ENCODE measurements at places on chromosomes 13 and 19.

DNA sequence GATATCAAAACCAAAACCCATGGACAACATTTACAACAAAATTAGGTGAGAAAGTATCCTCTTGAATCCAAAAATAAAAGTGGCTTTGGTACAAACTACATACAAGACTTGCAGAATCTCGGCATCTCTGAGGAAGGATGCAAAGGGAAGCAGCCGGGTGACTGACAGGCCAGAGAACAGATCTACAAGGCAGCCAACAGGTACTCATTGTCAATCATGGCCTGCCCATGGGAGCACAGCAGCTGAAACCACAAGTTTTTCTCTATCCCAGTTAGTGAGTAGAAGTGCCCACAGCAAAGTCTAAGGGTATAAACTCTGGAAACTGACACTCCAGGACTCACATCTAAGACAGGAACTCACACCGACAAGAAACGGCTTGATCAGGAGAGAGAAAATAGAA lies 74.5 kb downstream of the TBC1D4 start:
- no peak for DNase-seq

GRCh38 chr19:18420930-18421329 lies 1.7 kb downstream of the SSBP4 start:
- no peak for DNase-seq

DNA sequence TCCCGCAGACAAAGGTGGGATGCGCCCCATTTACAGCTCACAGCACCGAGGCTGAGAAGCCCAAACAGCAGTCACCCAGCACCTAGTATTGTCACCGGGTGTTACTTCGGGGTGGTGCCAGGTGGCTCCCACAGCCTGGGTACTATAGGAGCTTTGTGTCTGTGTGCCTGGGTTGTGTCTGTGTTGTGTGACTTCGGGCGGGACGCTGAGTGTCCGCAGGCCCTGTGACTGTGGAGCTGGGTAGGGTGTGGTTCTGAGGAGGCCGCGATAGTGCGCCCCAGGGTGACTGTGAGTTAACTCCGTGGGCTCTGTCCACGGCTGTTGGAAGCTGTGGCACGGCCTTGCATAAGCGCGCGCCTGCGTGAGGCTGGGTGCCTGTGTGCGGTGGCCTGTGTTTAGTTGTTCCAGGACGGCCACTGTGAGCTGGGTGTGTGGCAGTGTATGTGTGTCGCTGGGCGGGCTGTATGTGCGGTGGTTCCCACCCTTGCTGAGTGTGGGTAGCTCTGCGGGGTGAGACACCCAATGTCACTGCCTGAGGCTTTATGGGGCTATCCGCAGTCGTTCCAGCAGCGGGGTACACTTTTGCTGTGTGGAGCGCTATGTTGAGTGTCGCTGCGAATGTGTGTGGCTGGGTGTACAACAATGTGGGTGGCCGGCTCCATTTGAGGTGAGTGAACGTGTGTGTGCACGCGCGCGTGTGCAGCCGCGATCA lies 559 bp upstream of the SSBP4 start:
- DNase-seq, result peak; percentile 79

DNA sequence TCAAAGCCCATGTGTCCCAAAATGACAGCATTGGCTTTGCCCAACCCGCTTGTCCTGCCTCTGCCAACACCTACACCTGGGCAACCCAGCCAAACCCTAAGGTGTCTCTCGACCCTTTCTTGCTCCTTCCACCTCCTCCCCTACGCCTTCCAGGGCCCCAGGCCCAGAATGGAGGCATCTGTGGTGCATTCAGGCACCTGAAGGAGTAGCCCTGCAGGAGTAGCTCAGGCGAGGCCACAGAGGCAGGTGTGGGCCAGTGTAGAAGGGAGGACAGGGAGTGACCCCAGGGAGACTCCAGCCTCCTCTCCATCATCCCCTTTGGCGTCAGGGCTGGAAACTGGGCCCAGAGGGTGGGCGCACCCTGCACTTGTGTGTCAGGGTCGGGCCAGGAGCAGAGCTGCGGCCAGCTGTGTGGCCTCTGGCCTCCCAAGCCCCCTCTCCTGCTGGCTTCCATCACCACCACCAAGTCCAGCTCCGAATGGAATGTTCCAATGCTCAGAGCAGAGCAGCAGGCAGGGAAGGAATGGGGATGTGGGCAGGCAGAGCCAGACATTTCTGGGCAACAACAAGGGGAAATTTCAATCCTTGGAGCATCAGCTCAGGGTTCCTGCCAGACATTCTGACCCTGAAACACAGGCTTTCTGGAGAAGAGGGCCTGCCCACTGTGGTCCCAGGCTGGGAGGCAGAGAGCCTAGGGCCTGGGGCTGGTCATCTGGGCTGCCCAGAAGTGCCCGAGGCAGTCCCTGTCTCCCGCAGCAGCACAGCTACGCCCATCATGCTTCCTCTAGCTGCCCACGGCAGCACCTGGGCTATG lies 16.4 kb downstream of the PLEKHF1 start:
- no peak for DNase-seq

DNA sequence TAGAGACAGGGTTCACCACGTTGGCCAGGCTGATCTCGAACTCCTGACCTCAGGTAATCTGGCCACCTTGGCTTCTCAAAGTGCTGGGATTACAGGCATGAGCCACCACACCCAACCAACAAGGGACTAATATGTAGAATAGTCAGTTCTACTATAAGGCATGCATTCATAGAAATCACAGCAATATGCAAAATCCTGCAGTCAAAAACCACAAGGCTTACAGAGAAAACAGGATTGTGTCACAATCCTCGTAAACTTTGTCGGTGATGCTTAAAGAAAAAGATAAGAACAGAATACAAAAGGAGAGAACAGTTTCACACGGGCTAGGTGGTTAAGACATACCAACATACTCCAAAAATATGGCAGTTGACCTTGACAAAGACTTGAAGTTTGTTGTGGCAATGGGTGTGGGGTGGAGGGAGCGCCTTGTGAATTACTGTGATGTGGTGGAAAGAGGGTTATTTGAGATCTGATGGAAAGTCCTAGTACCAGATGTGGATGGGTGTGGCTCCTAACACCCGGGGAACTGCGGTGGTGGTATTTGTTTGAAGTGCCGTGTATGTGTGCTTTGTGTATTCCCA lies 12.4 kb downstream of the NOSIP start:
- DNase-seq, result peak; percentile 86

- DNase-seq, result no peak
These were observed 32.7 kb upstream of the POMP start for GRCh38 chr13:28626266-28626665.

- no peak for DNase-seq
These were observed 29.7 kb upstream of the CYSLTR2 start for GRCh38 chr13:48624016-48624415.

DNA sequence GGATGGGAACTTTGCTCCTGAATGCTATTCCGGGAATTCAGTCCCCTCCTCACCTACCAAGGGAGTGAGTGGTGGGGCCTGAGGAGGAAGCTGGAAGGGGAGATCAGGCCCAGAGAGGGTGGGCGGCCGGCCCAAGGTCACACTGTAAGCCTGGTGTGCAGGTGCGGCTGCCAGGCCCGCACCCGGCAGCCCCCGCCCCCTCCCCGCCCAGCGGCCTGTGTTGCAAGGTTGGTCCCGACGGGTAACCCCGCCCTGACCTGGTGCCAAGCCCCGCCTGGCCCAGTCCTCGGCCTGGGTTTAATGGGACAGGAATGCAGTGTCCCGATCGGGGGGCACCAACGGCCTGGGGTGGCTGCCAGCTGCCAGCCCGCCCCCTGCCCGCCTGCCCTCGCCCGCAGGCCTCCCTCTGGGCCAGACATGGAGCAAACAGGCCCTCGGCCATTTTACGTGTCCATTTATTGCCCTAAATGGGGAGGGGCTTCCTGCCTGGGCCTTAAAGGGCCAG lies 5.5 kb downstream of the ZBTB7A start:
- DNase-seq, result peak; percentile 79

Data from activated effector memory CD4-positive, alpha-beta T cell treated with anti-CD3 and anti-CD28 coated beads, Interleukin-2, amount 50 U/mL, for 16 hours (primary cell).